ENCODE measurements at places on chromosomes 2 and 18.

GRCh38 chr2:194054313-194054712 is 1602.7 kb upstream of the SLC39A10 start:
- DNase-seq = no peak

DNA sequence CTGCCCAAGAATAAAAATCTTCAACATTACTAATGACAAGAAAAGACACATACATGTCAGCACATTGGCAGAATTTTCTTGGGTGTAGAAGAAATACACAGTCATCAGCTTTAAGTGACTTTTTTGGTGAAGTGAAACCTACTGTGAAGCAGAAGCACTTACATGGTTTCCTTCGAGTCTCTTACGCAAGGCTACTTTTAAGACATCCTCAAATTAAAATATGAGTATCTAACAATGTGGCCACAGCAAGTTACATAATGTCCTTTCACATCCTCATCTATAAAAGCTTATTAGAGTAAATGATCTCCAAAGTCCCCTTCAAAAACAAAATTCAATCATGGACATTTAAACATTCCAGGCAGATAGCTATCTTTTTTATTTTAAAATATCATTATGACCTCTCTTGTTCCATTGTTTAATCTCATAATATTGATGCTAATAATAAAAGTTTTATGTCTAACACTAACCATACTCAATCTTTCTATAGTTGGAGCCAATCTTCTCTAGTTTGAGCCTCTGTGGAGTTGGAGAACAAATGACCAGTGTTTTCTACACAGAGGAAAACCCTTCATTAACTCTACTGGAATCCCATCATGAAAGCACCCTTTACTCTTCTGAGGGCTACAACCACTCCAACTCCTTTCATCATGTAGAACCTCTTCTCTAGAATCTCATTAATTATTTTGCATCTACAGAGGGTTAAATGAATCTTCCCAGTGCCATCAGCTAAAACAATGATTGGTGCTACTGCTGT is 182.2 kb upstream of the ZFP36L2 start:
- no peak for DNase-seq

DNA sequence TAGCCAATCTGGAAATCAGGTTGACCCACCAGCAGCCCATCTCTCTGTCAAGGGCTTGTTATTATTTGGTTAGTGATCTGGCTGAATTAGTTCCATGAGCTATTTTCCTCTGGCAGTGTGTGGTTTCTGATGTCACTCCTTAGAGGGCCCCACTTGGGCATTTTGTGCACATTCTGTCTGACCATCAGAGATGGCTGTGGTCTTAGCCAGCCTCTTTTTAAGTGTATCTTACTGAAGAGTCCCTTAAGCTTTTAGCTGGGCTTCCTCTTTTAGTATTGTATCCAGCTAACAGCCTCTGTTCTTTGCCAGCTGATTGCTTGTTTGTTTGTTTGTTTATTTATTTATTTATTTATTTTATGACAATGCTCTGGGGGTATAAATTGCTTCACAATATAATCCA is 951.1 kb upstream of the CNTNAP5 start:
- DNase-seq = no peak

DNA sequence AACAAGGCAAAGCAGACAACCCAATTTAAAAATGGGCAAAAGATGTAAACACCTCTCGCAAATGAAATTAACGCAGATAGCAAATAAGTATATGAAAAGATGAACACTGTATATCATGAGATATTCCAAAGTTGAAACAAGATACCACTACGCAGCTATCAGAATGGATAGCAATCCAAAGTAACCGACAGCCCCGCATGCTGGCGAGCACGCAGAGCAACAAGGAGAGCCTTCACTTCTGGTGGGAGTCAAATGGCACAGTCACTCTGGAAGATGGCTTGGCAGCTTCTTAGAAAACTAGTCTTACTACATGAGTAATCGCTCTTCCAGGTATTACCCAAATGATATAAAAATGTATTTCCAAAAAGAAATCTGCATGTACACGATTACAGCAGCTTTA is 1.4 kb downstream of the NDUFA10 start:
- DNase-seq = no peak

- DNase-seq = peak; percentile 9
Measured at GRCh38 chr18:28045176-28045810, 131.6 kb downstream of the CDH2 start.

- no peak for DNase-seq
Measured at GRCh38 chr2:12826781-12827180, 110.0 kb downstream of the TRIB2 start.

GRCh38 chr2:192327576-192327975 is 132.8 kb upstream of the TMEFF2 start:
- DNase-seq = no peak

GRCh38 chr2:11071211-11071610 is 84.1 kb upstream of the SLC66A3 start:
- DNase-seq = peak; percentile 49

GRCh38 chr2:48914477-48915089 is 159.1 kb upstream of the LHCGR start:
- DNase-seq = no peak

GRCh38 chr2:208373460-208374089 is 33.0 kb upstream of the PTH2R start:
- peak; percentile 65 for DNase-seq

DNA sequence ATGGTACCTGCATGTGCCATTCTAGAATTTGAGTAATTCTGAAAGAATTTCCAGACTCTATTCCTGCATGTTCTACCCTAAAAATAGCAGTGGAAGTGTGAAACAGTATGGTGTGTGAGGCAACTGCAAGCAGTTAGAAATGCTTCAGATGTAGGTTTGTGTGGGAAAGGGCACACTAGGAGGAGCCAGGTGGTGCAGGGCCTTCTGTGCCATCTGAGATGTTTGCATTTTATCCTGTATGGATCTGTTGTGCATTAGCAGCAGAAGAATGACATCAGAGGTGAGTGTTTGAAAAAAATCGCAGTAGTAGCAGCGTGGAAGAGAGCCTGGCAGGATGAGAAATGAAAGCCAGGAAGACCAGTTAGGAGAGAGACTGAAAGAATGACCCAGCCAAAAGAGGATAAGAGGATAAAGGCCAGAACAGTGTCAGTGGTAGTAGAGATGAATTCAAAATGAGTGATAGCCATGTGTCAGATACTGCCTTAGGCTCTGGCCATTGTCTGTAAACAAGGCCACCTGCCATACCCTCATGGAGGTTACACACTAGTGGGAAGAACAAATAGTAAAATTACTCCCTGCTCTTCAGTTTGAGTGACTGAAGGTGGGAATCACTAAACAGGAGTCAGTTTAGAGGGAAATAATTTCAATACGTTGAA is 142.2 kb downstream of the PKP4 start:
- DNase-seq = no peak

DNA sequence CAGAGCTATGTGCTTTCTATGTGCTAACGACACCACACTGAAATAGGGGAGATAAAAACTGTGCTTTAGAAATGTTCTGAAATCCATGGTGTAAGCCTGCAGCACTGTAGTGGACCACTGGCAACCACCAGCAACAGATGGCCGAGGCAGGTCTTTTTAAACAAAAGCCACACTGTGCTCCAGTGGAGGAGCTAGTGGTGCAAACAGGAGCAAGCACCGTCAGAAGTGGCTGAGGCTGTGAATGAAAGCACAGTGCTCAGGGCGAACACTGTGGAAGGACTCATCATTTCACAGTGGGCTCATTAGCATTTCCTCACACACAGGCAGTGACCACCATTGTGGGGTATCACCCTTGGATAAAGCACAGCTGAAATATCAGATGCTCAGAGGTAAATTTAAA is 22.9 kb upstream of the MTX2 start:
- no peak for DNase-seq

DNA sequence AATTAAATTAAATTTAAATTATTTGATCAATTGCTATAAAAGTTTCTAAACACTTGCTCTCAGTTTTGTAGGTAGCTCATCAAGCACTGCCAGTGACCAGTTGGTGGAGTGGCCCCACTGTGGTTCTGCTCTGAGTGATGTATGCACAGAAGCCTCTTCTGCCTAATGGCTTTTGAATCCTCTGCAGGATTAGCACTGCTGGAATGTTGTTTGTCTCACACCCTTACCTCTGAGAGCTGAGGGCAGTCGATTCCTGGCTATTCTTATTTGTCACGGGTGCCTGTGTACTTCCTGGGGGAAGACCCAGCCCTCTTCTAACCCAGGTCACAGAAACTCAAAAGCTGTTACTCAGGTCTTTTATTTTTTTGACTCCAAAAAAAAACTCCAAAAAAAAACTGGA is 9.5 kb downstream of the CAPN14 start:
- no peak for DNase-seq

GRCh38 chr2:37020212-37020886 is 54.0 kb upstream of the STRN start:
- peak; percentile 84 for DNase-seq

DNA sequence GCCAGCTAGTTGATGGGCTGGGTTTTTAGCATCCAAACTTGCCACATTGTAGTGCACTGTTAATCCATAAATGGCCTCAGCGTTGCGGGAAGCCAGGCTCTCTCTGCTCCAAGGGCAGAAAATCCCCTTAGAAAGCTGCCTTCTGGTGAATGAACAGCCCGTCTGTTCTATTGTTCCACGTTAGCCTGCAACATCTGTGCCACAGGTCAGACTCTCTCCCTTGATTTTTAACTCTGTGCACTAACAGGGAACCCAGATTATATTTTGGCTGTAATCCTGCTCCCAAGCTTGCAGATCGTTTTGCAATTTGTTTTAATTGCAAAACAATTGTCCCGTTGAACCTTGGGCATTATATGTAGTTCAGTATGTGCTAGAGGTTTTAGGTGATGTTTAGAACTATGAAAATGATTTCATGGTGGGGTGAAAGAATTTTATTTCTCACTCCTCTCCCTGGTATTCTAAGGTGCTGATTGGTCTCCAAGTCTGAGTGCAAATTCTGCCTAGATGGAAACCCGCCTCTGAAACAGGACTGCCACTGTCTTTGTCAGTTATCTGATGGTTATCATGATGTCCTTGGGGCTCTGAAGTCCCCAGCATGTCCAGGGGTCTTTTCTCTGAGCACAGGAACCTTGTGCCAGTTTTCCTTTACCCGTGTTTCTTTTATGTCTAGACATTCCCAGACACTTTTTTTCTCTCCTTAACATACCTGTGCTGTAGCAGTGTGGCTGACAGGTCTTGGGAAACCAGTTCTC is 106.6 kb downstream of the MAP4K4 start:
- DNase-seq = no peak

DNA sequence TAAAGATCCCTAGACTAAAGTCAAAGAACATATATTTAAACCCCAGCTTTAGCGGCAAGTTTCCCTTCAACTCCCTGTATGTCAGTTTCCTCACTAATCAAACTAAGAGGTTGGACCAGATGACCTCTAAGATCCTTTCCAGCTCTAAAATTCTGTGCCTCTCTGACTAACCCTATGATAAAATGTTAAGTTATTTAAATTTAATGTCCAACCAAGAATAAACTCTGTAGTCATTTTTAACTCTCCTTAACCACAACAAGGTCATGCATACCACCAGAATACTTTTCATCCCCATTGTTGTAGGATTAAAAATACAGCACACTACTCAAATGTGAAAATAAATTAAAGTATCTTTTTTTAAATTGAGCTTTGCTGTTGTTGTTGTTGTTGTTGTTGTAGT is 5.2 kb upstream of the PDE1A start:
- DNase-seq = no peak

GRCh38 chr2:85215448-85216401 is 82.5 kb downstream of the TCF7L1 start:
- peak; percentile 81 for DNase-seq

DNA sequence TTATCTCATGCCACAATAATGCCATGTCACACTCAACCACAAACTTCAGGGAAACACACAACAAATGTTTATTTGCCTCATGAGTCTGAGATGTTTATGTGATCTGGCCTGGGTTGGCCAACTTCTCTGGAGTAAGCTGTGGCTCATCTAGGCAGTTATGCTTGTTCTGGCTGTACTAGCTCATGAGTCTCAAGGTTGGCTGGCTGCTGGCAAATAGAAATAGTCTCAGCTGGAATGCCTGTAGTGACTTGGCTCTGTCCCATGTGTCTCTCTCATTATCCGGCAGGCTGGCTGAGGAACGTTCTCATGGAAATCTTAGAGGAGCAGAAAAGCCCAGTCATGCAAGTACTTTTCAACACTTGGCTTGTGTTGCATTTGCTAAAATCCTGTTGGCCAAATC is 234.9 kb upstream of the CDH2 start:
- DNase-seq = peak; percentile 73

DNA sequence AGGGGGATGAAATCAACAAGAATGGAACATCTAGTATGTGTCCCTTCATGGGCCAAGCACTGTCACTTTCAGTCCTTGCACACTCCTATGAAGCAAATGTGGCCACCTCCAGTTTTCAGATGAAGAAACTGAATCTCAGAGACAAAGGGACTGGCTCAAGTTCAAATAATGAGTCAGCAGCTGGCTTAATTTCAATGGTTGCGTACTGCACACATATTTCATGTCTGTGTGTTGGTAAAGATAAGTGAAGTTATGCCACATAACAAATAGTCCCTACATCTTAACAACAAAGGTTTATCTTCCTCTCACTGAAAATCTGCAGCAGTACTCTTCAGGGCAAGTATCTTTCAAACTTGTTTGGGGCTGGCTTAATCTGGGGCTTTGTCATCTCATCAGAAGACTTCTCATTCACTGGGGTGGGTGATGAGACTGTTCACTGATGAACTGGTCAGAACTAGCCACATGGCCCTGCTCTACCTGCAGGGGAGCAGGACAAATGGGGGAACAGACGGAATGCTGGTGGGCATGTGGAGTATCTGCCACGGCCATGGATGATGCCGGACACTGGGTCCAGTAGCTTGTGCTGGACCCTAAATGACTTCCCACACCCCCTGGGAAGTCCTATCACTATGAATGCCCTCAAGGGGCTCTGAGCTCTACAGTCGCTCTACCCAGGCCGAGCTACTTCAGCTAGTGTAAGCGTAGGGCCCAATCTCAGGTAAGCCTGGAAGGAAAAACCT is 263.2 kb downstream of the CYP26B1 start:
- no peak for DNase-seq

GRCh38 chr2:101625387-101625786 is 72.1 kb upstream of the MAP4K4 start:
- DNase-seq = no peak

DNA sequence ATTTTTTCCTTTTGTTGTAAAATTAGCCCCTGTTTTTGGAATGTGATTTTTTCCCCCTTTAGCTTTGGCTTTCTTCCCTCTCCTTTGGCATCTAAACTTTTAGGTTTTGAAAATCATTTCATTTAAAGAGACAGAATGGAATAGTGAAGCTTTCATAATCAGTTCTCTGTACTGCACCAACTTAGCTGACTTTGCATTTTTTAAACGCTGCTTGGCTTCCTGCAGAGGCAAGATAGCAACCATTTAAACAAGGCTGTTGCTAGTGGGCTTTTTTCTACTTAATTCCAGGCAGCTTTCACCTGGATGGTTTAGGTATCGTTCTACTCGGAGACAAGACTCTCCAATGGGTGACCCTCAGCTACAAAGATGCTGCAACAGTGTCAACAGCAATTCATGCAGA is 267.9 kb upstream of the PKDCC start:
- no peak for DNase-seq

- no peak for DNase-seq
Measured at GRCh38 chr2:102080451-102081242, 61.9 kb upstream of the IL1R1 start.

DNA sequence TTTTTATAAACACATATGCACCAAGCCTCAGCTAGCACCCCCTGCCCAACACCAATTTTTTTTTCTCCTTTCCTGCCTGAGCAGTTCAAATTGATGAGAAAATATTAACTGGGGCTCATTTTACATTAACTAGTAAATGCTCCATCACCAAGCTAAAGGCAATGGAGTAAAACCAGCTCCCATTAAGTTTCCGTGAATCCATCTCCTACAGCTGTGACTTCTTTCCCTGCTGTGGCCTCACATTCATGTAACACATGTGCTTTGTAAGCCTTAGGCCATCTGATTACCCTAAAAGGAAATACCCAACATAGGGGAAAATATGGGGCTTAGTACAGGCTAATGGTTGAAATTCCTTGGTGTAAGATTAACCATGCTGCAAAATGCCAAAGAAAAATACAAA is 60.8 kb downstream of the DNER start:
- no peak for DNase-seq
